HCT116 (cell line): ENCODE measurements at places on chromosomes 7 and 10.

DNA sequence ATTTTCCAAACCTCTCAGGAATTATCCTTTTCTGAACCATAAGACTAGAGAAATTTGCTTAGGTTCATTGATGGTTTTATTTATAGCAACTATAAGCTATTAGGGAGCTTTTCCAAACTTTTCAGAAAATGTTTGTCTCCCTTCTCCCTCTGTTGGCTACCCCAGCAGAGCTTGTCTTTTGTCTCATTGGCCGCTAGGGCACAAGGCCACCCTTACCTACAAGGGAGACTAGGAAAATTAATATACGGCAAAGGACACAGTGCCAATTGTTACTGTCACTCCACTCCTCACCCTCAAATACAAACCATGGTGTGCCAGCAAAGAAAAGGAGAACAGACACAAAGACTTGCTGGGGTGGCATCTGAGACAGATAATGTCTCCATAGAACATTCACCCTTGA lies 471.4 kb downstream of the XPNPEP1 start:
- DNase-seq: no peak

- DNase-seq: no peak
These were observed 381.8 kb upstream of the SORCS1 start for GRCh38 chr10:107546284-107546683.

GRCh38 chr10:119022846-119023552 lies 6.5 kb upstream of the NANOS1 start:
- DNase-seq: no peak

DNA sequence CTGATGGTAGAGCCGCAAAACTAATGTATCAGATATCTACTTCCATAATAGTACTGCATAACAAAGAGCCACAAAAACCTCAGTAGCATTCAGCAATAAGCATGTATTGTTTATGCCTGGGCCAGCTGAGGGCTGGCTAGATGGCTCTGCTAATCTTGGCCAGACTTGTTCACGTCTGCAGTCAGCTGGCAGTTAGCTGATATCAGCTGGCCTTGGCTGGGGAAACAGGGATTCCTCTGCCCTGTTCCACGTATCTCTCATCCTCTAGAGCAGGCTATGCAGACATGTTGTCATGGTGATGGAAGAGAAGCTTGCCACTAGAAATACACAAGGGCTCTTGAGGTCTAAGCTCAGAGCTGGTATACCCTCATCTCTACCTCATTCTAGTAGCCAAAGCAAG lies 62.9 kb downstream of the GRM8 start:
- no peak for DNase-seq

- no peak for DNase-seq
These were observed 93.8 kb downstream of the CALD1 start for GRCh38 chr7:134873253-134873652.

- no peak for DNase-seq
These were observed 507 bp downstream of the SAR1A start for GRCh38 chr10:70169649-70170364.

DNA sequence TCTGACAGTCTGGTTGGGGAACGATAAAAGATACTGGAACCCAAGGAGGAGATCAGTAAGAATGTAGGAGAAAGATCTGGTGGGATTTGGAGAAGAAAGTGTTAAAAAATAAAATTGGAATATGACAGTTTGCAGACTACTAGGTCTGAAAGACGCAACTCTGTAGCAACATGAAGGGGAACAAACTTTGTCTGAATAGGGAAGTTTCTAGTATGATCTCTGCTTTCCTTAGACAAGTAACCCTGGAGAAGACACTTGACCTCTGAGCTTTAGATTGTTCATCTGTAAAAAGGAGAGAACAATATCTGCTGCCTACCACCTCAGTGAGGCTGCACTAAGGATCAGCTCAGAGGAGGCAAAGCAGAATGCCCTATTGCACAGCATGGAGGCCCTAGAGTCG lies 3.0 kb upstream of the PRSS1 start:
- DNase-seq: no peak
